ENCODE measurements at places on chromosomes 1 and 21. TPM values are rescaled to one million over a fixed set of nuclear protein-coding genes. Genes with fewer than 3 reads are reported as not detected.

DNA sequence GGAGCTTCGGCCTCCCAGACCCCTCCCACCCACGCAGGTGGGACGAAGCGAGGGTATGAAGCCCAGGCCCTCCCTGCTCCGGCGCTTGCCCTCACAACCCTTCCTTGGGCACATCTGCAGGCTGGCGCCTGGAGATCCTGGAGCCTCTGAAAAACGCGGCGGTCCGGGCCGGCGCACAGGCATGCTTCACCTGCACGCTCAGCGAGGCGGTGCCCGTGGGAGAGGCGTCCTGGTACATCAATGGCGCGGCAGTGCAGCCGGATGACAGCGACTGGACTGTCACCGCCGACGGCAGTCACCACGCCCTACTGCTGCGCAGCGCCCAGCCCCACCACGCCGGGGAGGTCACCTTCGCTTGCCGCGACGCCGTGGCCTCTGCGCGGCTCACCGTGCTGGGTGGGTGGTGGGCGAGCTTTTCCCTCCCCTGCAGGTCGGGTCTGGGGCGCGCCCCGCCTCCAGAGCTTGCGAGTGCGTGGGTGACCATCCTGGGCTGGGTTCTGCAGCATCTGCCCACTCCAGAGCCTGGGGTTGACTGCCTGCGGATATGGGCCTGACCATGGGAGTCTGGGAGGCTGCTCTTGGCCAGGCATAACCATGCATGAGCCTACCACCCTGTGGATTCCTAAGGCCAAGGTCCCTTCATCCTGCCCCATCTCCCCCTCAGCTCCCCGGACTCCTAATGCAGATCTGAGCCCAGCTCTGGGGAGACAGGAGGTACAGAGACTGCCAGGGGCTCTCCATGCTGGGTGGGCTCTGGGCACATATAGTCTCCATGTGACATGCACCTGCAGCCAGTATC, 89.8 kb downstream of the TRIM11 start:
- no peaks in the 10 kb centered on the region for H3K27me3 ChIP-seq
- no peaks in the 10 kb centered on the region for H3K4me1 ChIP-seq
- H3K36me3 ChIP-seq, result peaks cover 6% of the 10 kb centered on the region
- no peak overlapping the region for H3K27ac ChIP-seq
- no peak overlapping the region for H3K4me3 ChIP-seq

GRCh38 chr1:43747736-43748135, 40.4 kb downstream of the ST3GAL3 start:
- H3K4me1 ChIP-seq, result no peaks in the 10 kb centered on the region
- H3K27ac ChIP-seq, result no peak overlapping the region
- H3K4me3 ChIP-seq, result no peak overlapping the region
- no peak for DNase-seq

DNA sequence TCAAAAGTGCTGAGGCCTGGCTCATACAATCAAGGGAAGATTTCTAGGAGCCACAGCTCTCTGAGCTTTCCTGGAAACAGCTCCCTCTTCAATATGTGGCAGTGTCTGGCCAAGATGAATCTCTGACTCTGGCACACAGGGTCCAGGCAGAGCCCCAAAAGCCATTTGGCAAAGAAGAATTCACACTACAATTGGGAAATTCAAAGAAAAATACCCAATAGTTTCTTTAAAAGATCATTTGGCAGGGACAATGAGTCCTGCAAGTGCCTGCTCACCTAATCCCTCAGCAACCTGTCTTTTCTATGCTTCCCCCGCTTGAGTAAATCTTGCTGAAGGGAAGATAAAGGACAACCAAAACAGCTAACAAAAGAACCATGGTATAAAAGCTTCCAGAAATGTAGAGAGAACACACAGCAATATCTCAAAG, 124.6 kb downstream of the TGFBR3 start:
- no peak overlapping the region for H3K4me3 ChIP-seq
- DNase-seq, result no peak
- no peaks in the 10 kb centered on the region for H3K27me3 ChIP-seq
- no peak overlapping the region for H3K27ac ChIP-seq

DNA sequence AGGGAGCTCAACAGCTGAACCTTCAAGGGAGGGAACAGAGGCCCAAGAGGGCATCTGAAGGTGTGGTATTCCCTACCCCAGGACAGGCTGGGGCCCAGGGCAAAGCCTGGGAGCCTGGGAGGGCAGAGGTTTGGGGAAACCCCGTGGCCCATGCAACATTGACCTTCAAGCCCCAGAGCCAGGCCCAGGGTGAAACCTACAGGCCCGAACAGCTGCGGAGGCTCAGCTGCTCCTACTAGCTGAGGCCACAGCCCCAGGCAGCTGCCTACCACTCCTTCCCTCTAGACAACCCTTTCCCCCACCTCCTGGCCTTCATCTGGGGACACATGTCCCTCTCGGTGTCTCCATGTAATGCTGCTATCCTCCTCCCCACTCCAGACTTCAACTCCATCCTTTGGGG, 3.2 kb downstream of the LAD1 start:
- H3K27ac ChIP-seq, result no peak overlapping the region
- H3K27me3 ChIP-seq, result peaks cover 32% of the 10 kb centered on the region
- no peak overlapping the region for H3K4me3 ChIP-seq
- H3K36me3 ChIP-seq, result no peaks in the 10 kb centered on the region

DNA sequence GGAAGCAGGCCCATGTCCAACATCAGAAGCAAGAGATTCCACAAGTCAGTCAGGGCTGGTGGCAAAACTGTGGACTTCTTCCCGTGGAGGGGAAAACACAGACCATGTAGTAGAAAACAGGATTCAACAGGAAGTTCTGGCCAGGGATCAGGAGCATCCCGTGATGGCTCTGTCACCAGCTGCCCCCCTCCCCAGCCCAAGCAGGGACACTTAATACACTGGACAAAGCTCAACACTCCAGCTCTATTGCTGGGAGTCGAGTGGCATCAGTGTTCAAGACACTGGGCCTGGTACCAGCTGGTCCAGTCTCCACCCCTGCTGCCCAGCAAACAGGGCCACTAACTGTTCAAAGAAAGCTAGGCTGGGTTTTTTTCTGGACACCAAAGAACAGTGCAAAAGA, 3.7 kb downstream of the SLC45A3 start:
- no peak overlapping the region for H3K27ac ChIP-seq
- H3K4me3 ChIP-seq, result no peak overlapping the region
- peaks cover 12% of the 10 kb centered on the region for H3K4me1 ChIP-seq
- no peak for DNase-seq

SMCP gene
- total RNA-seq, result not detected

DNA sequence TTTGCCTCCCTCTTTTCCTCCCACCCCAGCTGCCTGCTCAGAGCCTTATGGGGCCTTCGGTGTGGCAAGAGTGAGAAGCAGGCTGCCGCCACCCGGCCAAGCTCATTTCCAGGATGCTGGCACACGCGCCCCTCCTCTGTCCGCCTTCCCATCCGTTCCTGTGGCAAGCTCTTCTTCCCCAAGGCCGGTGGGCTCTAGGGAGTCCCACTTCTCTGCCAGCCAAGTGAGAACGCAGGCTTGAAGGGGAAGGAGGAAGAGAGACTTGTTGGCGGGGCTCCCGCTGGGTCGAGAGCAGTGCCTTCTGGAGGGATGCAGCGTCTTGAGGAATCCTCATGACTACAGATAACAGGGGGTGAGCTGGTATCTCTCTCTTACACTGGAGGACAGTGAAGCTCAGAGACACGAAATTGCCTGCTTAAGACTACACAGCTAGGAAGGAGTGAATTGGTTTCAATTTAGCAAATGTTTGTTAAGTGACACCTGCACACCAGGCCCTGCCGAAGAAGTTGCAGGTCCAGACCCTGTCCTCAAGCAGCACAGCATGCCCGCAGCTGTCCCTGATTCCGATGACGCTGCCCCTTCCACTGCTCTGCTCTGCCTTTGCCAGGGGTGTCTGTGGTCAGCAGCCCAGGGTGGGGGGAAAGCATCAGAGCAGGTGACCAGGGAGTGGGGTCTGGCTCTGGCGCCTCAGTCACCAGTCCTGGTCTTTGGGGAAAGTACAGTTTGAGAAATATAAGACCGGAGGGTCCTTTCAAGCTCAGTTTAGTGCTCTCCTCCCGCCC, 40.1 kb upstream of the FOXO6 start:
- H3K27ac ChIP-seq, result no peak overlapping the region
- no peak for DNase-seq
- no peaks in the 10 kb centered on the region for H3K36me3 ChIP-seq
- H3K27me3 ChIP-seq, result peaks cover 2% of the 10 kb centered on the region

DNA sequence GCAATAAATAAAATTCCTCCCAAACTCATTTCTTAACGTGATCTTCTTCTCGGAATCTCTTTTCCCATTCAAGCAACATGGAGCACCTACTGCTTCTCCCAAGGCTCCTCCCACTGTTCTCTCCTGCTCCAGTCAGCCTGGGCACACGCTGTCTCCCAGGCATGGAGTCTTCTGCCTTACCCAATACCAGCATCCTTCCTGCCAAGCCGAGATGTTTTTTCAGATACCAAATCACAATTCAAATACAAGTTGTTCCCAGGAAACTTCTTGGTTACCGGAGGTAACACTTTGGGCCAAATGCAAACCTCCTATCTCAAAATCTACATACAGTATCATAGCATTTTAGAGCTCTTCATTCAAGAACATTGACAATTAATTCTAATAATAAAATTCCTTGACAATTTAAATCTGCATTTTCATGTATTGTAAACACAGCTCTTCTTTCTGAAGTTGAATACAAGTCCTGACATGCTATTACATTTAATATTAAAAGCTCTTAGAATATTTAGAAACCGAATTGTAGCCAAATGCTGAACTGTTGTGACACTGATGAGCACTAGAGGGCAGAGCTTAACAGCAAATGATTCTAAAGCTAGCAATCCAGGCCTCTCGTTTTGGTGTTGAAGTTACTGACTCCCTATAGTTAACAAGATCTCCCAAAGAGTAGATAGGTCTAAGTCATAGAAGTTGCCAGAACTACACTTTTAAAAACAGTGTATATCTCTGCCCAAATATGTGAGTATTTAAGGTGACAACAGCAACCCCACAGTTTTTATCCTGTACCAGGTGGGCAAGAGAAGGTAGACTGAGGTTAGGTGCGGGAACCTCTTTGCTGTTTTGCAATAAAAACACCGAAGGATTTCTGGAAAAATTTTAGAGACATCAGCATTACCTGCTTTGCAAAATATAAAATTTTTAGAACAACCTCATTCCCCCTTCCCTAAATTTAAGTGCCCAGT, 52.3 kb downstream of the BCAR3 start:
- H3K36me3 ChIP-seq, result no peaks in the 10 kb centered on the region
- H3K4me1 ChIP-seq, result no peaks in the 10 kb centered on the region
- H3K27me3 ChIP-seq, result no peaks in the 10 kb centered on the region
- no peak overlapping the region for H3K27ac ChIP-seq
- peak; percentile 69 for DNase-seq

GRCh38 chr1:224450159-224450558, 15.6 kb upstream of the WDR26 start:
- H3K4me3 ChIP-seq, result no peak overlapping the region

- H3K4me3 ChIP-seq, result no peak overlapping the region
- no peaks in the 10 kb centered on the region for H3K36me3 ChIP-seq
- DNase-seq, result no peak
- no peaks in the 10 kb centered on the region for H3K27me3 ChIP-seq
- no peak overlapping the region for H3K27ac ChIP-seq
These were observed 47.8 kb downstream of the CHRM3 start for GRCh38 chr1:239434181-239434580.

DNA sequence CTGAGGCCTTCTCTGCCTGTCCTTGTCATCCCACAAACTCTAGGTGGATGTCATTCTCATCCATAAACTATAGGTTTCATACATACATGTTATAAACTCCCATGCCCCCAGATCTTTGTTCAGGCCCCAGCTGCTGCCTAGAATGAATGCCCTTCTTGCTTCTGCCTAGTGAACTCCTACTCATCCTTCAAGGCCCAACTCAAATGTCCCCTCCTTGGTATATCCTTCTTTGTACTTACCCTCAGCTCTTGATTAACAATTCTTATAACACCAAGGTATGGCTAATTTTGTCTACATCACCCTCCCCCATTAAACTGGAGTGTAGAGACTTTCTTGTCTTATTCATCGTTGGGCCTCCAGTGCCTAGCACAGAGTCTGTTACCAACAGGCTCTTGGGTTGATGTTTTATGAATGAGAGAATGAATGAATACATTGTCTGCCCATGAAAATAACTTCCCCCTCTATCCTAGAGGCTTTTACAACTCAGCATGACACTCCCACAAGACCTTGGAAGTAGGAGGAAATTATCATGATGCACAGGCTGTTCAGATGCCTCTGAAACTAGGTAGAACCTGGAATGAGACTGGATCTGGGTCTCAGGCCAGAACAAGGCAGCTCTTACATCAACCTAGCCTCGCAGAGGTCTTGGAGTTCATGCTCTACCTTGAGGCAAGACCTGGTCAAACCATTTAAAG, 26.9 kb downstream of the EPHB2 start:
- H3K4me3 ChIP-seq, result no peak overlapping the region
- no peaks in the 10 kb centered on the region for H3K4me1 ChIP-seq
- H3K27me3 ChIP-seq, result no peaks in the 10 kb centered on the region
- H3K27ac ChIP-seq, result no peak overlapping the region
- no peak for DNase-seq
- no peaks in the 10 kb centered on the region for H3K36me3 ChIP-seq

REN gene
- not detected for total RNA-seq

DNA sequence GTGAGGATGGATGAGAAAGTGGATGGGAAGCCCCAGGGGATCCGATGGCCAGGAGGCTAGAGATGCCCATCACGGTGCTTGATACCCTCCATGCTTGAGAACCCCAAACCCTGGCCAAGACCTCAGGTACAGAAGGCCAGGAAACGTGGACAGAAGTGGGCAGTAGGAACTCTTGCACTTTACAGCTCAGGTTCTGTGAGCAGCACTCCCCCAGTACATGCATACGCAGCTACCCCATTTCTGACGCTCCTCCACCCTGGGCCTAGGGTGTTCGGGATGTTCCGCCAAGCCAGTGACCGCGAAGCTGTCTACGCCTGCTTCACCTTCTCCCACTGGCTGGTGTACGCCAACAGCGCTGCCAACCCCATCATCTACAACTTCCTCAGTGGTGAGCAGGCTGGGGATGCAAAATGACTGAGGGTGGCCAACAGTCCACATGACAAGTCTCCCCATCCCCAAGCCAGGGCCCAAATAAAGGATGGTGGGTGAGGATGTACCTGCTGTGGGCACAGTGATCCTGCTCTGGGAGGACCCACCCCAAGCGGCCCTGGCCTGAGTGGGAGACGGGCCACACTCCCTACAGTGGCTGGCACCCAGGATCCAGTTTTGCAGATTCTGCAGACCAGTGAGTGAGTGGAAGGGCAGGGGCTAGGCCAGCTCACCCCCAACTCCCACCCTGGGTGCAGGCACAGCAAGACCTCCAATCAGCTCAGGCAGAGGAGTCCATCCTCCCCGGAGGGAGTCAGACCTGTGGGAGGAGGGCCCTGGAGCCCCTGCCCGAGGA, 7.4 kb downstream of the HCRTR1 start:
- peaks cover 4% of the 10 kb centered on the region for H3K36me3 ChIP-seq
- DNase-seq, result no peak
- no peak overlapping the region for H3K27ac ChIP-seq
- H3K4me3 ChIP-seq, result no peak overlapping the region
- no peaks in the 10 kb centered on the region for H3K27me3 ChIP-seq
- H3K4me1 ChIP-seq, result no peaks in the 10 kb centered on the region
